ENCODE measurements at places on chromosomes 12 and 14.

DNA sequence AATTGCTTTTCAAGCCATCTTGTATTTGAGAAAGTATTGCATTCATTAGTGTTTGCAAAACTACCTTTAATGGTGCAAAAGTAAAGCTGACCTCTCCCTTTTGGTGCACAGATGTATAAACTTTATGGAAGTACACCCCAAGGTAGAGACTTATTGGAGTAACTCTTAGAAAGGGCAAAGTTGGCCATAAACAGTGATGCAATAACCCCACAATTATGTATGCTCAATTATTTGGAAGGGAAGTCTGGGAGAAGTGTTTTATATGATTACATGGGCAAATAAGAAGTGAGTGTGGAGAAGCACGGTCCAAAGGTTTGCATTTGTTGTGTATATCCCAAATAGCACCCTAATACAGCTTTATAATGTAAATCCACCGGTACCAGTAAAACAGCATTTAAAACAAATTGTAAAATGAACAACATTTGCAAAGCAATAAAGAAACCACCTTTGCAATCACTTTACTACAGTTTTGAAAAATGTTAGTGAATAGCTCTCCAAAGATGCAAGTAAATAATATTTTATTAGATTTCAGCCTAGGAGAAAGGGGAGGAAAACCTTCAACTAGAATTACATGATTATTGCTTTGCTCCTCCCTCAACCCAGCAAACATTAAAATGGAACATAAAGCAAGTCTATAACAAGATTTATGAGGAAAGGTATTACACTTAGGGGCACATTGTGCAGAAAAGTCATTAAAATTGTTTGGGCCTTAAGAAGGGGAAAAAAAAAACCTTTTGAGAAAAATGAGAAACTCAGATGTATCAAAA lies 70.5 kb downstream of the HMGA2 start:
- no peak for DNase-seq

- DNase-seq = peak; percentile 55
Measured at GRCh38 chr12:51528852-51529650, 62.0 kb upstream of the SCN8A start.

DNA sequence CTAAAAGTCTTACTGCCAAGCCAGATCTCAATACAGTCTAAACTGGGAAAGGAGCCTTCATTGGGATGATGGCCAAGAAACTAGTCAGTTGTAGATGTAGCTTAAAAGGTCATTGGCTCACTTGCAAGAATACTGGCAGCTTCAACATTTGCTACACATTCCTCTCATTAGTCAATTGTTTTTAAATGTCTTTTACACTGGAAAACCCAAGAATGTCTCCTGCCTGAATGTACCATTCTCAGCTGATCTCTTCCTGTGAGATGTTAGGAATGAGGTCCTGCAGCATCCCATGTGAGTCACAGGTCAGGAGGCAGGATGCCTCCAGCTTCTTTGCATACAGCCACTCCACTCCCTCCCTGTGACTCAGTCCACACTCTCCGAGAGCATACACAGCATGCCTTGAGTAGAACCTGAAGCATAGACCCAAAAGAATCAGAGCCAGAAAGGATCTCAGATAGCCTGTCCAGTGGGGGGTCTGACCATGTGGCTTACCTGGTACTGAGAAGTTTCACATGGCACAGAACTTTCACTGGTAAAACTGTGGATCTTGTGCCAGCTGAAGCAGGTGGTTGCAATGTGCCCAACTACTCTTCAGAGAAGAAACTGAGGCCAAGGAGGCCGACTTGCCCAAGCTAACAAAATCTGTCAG lies 56.0 kb upstream of the HECTD1 start:
- peak; percentile 99 for DNase-seq

DNA sequence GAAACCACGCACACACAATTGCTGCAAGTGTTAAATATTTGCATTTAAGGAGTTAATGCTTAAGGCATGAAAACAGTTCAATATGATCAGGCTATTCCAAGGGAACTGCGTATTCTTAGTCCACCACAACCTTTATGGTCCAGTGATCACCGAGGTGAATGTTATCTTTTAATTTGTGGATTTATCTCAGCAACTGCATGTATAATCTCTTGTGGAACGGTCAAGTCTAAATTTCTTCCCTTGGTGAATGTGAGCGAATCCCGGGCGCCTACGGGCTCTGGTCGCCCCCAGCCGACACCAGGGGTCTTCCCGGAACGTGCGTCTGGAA lies 999 bp upstream of the AK7 start:
- DNase-seq = no peak

DNA sequence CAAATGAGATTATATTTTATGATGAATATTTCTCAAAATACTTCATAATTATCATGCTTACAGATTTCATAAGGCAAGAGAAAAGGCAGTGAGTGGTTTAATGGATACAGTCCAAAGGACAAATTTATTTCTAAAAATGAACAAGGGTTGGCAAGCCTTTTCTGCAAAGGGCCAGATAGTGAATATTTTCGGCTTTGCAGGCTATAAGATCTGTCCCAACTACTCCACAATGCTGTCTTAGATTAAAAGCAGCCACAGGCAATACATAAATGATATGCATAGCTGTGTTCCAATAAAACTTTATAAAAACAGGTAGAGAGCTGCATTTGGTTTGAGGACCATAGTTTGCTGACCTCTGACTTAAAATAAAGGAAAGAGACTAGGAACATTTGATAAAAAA lies 42.9 kb upstream of the STK38L start:
- DNase-seq = no peak

DNA sequence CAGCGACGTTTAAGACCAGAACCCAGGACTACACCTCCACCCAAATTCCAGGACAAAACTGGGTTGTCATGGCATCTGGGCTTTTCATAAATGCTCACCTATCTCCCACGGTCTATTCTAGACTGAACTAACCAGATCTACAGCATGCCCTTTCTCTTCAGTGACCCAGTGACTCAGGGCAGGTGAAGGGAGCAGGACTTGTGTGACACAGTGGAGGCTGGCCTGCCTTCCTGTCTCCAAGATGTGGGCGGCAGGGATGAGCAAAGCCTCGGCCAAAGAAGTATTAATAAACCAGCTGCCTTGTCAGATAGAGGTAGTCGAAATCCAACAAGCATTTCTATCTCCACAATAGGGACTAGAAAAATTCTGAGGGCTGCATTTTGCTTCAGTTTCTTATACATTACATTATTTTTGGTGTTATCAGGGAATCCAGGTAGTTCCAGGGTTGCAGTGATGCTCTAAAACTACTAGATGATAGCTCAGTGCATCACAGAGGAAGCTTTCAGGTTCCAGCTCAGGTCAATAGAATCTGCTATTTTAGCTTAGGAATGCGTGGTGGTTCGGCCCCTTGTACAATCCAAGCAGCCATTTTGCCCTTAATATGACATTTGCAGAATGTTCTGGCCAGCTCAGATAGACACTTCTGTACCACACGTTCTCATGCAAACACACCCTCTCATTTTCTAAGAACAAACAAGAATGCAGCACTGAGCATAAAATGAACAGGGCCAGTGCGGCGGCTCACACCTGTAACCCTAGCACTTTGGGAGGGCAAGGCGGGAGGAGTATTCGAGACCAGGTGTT lies 4.2 kb upstream of the GLRX5 start:
- DNase-seq = no peak

- peak; percentile 37 for DNase-seq
Measured at GRCh38 chr12:28253161-28253641, 62.9 kb downstream of the CCDC91 start.

DNA sequence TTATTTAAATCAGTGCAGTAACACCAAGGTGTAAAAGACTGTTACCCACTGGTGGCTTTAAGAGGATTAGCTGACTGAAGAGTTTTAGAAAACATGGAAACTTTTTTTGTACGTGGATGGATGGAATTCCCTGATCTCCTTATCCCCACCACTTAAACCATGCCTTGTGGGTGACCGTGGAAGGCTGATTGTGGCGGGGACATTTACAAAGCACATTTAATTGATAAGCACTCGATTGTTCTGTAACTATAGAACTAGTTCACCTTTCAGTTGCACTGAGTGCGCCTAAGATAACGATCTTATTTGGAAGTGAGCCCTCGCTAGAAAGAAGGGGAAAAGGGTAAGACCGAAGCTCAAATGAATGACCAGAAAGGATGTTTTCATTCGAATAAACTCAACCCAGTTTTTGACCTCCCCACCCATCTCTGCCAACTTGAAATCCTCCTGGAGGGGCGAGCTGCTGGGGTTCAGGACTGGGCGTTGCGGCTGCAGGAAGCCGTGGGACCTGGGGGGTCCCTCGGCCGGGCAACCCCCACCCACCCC lies 688 bp upstream of the RASSF3 start:
- DNase-seq = no peak

DNA sequence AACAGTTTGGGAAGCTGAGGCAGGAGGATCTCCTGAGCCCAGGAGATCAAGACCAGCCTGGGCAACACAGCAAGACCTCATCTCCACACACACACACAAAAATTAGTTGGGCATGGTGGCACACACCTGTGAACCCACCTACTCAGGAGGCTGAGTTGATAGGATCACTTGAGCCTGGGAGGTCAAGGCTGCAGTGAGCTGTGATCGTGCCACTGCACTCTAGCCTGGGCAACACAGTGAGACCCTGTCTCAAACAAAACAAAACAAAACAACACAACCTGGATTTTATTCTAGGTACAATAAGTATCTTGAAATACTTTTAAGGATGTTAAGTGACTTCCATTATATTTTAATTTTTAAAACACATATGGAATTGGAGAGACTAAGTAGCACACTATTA lies 45.8 kb downstream of the YAF2 start:
- no peak for DNase-seq

DNA sequence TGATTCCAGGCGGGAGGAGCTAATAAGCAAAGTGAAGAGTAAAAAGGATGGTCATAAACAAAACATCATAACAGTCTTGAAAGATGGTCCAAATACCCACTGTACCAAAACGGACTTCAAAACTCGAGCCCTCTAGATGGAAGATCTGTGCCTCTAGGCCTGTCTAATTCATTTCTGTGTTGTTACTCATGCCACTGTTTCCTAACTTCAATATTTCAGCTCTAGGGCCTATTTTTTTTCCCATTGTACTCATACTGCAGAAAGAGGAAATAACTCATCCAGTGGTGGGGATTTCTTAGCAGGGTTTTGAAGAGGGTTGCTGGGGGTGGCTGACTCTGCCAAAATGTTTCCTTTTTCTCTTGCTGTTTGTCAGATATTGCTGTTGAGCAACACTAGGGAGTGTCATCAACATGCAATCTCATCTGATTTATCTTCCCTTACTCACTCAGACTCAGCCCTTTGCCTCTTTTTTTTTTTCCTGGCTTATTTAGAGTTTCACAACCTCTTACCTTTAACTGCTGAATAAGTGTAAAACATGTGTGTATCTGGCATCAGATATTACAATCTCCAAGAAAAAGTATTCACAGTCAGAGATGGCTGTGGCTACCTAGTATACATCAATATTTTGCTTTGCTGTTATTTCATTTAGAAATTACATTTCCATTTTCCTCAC lies 189.6 kb downstream of the DUSP6 start:
- peak; percentile 97 for DNase-seq

DNA sequence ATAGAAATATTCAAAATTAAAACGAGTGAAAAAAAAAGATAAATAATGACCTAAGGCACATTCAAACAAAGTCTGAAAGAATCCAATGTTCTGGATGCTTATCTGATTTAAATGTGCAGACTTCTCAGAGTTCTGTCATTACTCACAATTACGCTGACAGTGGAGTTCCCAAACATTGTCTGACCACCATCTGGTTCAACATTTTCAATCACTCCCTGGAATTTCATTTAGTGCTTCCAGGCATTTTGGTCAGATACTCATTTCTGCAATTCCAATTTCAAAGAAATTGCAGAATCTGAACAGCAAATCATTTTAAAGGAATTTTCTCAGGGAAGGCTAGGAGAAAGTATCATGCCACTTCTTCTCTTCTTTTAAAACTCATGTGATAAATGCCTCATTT lies 398.2 kb upstream of the PDE3A start:
- DNase-seq = peak; percentile 95

DNA sequence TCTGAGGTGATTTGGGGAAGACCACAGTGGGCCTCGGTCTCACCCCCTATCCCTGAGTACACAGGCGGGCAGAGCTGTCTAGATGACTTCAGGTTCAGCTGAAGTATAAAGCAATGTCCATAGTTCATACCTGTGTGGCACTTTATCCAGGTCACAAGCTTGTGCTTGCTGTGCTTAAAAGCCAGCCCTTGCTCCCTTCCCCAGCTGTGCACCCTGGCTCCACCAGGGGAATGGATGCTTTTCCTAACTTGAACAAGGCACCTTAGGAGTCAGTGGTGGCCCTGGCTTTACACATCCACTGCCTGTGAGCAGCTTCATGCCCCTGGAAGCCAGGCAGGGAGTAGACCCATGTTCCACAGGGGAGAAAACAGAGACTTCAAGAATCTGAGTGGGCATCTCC lies 5.5 kb downstream of the CARMIL3 start:
- no peak for DNase-seq

GRCh38 chr12:14167005-14167628 lies 185.7 kb upstream of the GRIN2B start:
- peak; percentile 52 for DNase-seq

GRCh38 chr12:105980085-105980484 lies 158.7 kb downstream of the NUAK1 start:
- no peak for DNase-seq

DNA sequence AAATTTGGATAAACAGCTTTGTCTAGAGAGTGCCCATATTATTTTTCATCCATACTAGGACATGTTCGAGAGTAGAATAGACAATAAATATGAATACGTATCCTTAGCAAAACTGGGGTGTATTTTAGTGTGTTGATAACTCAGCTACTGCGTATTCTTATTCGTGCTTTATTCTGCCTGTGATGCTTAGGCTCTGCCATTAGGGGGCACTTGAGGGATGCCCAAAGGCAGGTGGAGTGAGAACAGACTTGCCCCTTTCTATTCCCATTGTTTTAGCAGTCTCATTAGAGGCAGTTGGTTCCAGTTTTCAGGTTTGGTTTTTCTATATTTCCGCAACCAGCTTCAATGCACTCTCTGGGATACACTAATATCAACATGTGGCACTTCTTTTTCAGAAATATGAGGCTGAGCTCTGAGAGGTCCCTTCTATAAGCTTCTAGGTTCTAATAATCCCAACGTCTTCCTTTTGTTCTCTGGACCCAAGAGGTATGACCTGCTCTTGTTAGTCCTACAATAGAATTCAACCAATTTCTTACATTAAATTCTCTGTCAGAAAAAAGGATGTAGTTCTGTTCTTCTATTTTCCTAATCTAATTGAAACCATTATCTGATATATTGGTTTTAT lies 985.7 kb upstream of the FBXO33 start:
- DNase-seq = peak; percentile 4

DNA sequence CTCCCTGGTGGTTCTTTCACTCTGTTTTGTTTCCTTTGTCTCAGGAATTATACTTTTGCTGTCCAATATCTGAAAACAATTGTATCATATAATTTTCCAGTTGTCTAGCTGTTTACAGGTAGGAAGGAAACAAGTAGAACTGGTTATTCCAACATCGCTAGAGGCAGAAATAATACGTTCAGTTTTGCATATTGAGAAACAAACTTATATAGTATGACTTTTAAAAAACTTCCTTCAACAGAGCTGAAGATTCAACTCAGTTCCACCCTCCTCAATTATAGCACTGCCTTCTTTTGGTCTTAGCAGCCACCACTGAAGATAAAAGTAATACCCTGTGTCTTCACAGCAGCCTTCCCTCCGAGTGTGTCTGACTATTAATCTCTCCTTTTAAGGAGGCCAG lies 214.3 kb downstream of the EFCAB11 start:
- no peak for DNase-seq

Measured in fibroblast of skin of scalp (primary cell).